ENCODE measurements at places on chromosomes 13 and 19. TPM values are rescaled to one million over a fixed set of nuclear protein-coding genes. Genes with fewer than 3 reads are reported as not detected.

DNA sequence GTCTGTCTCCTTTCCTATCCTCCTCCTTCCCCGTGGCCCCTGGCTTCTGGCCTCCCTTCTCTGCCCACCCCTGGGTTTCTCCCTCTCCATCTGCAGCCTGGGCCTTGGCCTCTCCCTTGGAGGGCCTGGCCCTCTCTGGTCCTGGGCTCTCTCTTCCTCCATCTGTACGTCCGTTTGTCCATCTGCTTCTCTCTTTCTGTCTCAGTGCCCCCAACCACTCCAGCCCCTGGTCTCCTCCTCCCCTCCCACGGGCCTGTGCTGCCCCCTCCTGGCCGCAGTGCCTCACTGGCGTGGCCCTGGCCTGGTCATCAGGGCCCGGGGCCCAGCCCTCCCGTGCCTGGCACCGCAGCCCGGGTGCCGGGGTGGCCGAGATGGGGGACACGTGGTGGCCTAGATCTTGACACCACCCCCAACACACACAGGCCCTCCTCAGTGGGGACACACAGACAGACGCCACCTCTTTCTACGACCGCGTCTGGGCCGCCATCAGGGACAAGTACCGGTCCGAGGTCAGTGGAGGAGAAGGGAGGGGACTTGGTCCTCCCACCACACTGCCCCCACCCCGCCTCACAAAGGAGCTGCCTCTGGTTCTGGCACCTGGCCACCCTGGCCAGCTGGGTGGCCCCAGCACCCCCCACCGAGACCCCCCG, 11.3 kb downstream of the PRKCSH start:
- no peaks in the 10 kb centered on the region for H3K27me3 ChIP-seq
- H3K27ac ChIP-seq = no peak overlapping the region
- H3K36me3 ChIP-seq = peaks cover 38% of the 10 kb centered on the region
- no peak overlapping the region for H3K4me3 ChIP-seq

DNA sequence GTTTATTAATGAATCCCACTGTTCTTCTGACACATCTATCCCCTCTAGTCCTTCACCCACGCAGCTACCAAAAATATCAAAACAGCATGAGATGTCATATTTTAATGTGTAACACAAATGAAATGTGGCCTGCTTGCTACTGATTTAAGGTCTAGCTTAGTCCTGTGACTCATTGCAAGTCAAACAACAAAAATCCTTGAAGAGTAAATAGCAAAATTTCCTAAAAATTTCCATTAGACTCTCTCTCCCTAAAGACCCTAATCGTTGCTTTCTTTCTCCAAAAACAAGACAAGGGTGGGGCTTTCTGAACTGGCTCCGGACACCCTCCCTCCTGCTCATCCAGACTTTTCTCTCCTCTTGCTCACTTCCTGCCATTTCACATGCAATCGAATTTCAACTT, 99.9 kb upstream of the IPO5 start:
- H3K4me3 ChIP-seq = no peak overlapping the region
- H3K4me1 ChIP-seq = no peaks in the 10 kb centered on the region
- H3K27ac ChIP-seq = no peak overlapping the region
- DNase-seq = no peak
- no peaks in the 10 kb centered on the region for H3K27me3 ChIP-seq

DNA sequence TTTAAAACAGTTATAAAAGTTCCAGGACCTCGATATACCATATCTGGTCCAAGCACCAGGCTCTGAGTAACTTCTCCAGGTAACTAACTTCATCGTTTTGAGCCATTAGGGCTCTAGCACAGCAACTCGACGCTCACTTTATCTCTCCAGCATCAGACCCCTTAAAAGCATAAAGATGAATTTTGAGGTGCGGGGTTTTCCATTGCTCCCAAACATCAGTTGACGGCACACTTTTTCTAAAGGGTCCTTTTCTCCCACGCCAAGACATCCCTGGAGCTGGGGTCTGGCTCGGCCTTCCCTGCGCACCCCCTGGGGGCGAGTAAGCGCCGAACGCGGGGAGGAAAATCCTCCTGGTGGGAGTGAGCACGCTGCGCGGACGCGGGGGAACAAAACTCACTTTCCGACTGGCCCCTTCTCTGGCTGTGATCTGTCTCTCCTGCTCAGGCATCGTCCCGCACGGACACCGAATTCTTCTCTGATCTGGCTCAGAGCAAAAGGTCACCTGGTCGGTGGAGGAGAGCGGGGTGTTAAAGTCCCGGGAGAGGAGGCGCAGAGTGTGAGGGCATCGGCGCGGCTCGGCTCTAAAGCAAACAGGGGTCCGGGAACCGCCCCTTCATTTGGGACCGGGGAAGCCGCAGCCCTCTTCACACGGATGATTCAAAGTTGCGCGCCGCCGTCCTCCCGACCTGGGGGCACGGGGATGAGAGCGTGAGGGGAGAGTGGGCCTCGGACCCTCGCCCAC, at the start of gene ATP7B:
Gene ATP7B, minus strand, starts transcription at position 561 of the 742 bp plus-strand sequence. Its CDS starts 113 bp downstream, at position 448.
- DNase-seq = no peak
- H3K36me3 ChIP-seq = no peaks in the 10 kb centered on the region
- H3K4me3 ChIP-seq = peak within 1 kb of the TSS; percentile 95
- H3K27me3 ChIP-seq = no peaks in the 10 kb centered on the region

GRCh38 chr19:16951529-16951928, 62.7 kb downstream of the F2RL3 start:
- no peaks in the 10 kb centered on the region for H3K36me3 ChIP-seq
- DNase-seq = no peak
- no peak overlapping the region for H3K27ac ChIP-seq
- no peaks in the 10 kb centered on the region for H3K4me1 ChIP-seq

- peak; percentile 66 for DNase-seq
- no peaks in the 10 kb centered on the region for H3K36me3 ChIP-seq
- no peaks in the 10 kb centered on the region for H3K27me3 ChIP-seq
- no peak overlapping the region for H3K27ac ChIP-seq
- H3K4me1 ChIP-seq = peaks cover 10% of the 10 kb centered on the region
- H3K4me3 ChIP-seq = no peak overlapping the region
These were observed 878 bp upstream of the ADAMTSL5 start for GRCh38 chr19:1513499-1514294.

DNA sequence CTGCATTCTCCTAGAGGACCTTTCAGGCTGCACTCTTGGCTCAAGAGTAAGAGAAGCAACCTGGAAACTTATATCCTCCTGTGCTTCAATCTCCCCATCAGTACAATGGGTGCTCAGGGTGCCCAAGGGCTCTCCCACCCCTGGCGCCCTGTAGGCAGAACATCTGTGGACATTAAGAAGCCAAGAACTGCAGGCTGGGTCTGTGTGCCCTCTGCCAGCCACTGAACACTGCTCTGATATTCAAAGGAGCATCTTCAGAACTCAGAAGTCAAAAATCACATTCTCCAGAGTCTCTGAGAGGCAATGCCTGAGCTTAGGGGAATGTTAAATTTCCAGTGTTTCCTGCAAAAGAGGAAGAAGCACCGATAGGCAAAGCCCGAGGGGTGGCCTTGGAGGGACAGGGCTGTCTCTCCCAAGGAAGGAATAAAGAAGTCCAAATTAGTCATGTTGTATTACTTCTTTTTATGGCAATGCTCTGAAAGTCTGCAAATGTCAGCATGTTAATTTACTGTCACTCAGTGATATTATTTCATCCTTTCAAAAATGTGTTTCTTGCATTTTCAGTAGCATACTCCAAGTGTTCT, 88.1 kb downstream of the TSHZ3 start:
- no peak overlapping the region for H3K27ac ChIP-seq
- DNase-seq = peak; percentile 14
- H3K36me3 ChIP-seq = no peaks in the 10 kb centered on the region
- H3K4me1 ChIP-seq = no peaks in the 10 kb centered on the region
- no peak overlapping the region for H3K4me3 ChIP-seq

DNA sequence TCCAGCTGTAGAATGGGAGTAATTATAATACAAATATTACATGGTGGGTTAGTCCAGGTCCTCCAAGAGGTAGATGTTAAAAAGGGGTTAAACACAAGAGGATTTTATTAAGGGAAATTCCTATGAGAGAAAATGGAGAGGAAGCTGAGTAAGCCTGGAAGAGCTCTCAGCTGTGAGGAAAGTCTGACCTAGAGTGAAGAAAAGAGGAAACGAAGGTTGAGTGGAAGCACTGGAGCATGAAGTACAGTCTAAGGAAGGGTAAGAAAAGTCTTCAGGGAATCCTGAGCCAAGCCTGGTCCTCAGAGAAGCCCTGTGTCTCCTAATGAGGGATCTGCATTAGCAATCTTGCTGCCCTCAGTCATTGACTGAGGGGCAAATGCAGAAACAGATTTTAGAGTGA, 506.2 kb downstream of the GPC5 start:
- no peaks in the 10 kb centered on the region for H3K36me3 ChIP-seq
- no peak for DNase-seq
- no peak overlapping the region for H3K27ac ChIP-seq
- no peak overlapping the region for H3K4me3 ChIP-seq
- no peaks in the 10 kb centered on the region for H3K4me1 ChIP-seq

- peak overlapping the region; percentile 57 for H3K27ac ChIP-seq
- H3K27me3 ChIP-seq = no peaks in the 10 kb centered on the region
- no peak for DNase-seq
- H3K4me3 ChIP-seq = no peak overlapping the region
These were observed 48.9 kb upstream of the EPHX3 start for GRCh38 chr19:15280915-15281683.

DNA sequence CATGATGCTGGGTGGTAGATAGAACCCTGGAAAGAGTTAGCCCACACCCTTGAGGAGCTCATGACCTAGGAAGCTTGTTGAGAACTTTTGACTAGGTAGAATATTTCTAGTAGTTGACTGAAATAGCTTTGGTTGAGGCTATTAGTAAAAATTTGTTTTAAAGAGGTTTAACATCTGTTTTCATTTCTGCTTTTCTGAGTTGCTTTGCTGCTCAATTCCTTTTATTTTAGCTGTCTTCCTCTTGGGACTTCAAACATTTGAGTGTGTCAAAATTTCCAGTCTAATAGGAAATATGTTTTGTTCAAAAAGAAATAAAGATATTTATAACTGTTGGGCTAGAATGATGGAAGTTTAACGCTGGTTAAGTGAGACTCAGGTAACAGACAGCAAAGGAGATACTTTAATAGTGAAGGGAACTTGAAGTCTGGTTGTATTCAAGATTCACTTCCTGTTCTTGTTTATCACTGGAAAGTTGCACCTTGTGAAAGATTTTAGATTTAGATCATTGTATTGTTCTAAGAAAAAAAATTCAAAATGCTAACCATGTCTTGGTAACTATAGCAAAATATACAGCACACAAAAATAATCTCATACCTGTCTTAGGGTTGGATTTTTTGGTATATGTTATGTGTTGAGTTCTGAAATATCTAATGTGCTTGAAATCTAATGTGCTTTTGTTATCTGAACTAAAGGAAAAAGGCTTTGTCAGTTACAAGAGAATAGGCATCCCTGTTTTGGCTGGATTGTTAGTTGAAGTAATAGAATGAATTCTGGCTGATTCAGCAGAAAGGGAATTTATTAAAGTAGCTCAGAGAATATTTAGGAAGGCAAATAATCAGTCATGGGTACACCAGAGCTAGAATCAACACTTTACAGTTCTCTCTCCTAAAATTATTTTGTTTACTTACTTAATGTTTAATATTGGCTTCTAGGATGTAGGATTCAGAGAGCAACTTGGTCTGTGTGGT, 24.4 kb upstream of the GPR18 start:
- DNase-seq = no peak
- H3K27ac ChIP-seq = peak overlapping the region; percentile 83
- peaks cover 64% of the 10 kb centered on the region for H3K4me1 ChIP-seq
- peaks cover 2% of the 10 kb centered on the region for H3K36me3 ChIP-seq

PMIS2 gene
- not detected for total RNA-seq

FIZ1 gene
- total RNA-seq = 2.2 TPM

ZNF470 gene
- total RNA-seq = 2.8 TPM

PSG4 gene
- total RNA-seq = not detected
